ENCODE measurements at places on chromosomes 12 and 14.
A peak's percentile ranks its signal among the peaks of the same experiment; 100 is the strongest.

DNA sequence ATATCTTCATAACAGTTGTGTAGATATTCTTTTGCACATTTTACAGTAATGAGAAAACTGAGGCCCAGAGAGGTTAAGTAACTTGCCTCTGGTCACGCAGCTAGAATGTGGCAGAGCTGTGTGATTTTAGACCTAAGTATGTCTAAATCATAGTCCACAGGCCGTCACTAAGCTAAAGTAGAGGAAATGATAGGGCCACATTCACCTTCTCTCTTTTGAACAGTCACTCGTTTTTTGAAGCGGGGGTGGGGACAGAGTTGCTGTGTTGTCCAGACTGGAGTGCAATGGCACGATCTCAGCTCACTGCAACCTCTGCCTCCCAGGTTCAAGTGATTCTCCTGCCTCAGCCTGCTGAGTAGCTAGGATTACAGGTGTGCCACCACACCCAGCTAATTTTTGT lies 68.5 kb downstream of the RASSF3 start:
- no peak for DNase-seq

- no peak for DNase-seq
Observed at GRCh38 chr12:46107591-46107990, 117.2 kb upstream of the SCAF11 start.

DNA sequence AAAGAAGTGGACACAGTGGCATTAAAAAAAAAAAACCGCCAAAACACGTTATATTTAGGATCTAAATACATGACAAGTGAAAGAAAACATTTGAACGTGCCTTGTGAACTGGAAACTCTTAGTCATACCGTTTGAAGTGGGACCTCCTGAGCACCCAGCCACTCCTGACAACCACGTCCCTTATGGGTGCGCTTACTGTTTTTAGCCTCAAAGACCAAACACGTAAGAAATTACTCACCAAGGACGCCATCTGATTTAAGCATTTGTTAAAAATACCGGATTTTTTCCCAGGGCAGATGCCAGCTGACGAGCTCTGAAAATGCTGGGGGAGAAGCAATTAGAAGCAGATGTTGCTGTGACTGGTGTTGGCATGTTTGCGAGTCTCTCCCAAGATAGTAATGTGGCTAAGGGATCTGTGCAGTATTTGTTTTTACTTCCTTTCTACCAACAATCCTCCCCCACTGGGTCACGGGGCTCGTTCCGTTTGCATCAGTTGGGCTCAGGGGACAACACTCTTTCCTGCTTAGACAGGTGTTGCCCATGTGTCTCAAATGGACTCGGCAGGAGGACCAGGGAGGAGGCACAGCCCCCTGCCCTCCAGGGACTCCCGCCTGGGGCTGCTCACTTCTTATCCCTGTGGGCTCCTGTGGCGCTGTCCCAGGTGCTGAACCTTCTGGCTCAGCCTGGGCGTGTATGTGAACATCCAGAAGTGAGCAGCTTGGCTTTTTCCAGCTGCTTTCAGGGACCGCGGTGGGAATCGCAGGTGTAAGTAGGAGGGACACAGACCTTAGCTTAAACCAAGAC lies 101.0 kb downstream of the BEGAIN start:
- DNase-seq: peak; percentile 98

- DNase-seq: no peak
Observed at GRCh38 chr12:54590978-54591591, 2.6 kb upstream of the PPP1R1A start.

DNA sequence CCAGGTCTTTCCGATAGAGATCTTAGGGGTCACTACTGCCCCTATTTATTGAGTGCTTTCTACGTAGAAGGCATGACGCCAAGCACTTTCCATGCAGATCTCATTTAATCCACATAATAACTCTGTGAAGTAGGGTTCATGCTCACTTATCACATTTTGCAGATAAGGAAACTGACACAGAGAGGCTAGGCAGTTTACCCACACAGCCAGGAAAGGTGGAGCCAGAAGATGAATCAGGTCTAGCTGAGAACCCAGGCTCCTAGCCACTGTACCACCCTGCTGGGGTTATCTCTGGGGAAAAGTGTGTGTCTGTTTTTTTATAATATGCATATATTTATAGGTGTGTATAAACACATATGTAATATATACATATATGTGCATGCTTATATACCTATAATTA lies 83.6 kb downstream of the KSR2 start:
- DNase-seq: no peak

GRCh38 chr14:56659964-56660551 lies 80.5 kb downstream of the TMEM260 start:
- DNase-seq: no peak

- DNase-seq: no peak
Observed at GRCh38 chr12:119200601-119201000, 21.9 kb downstream of the HSPB8 start.

- no peak for DNase-seq
Observed at GRCh38 chr14:55929136-55929535, 189.1 kb upstream of the PELI2 start.

DNA sequence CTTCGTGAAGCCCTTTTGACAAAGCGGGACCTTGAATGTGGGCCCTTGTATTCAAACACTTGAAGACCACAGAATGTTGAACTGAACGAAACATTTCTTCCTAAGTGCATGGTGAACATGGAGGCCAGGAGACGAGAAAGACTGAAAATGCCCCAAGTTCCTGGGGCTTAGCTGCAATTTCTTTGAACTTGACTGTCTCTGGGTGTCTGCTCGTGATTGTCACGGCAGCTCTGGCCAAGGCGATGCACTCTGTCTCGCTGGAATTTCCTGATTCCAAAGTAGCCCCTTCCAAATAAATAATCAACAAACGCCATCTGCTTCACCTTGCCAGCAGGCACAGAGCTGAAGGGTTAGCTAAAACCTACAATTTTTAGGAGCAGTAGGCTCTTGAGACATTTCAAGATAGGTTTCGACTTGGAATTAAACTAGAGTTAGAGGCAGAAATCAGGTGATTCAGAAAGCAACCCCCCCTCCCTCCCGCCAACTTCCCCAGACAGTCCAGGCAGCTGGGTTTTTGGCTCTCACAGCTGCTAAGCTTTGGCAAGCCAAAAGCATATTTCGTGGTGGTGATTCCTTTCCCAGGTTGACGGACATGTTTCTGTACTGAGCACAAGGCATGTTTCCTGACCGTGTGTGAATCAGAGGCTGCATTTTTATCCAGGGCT lies 13.5 kb upstream of the IRF2BPL start:
- DNase-seq: no peak

DNA sequence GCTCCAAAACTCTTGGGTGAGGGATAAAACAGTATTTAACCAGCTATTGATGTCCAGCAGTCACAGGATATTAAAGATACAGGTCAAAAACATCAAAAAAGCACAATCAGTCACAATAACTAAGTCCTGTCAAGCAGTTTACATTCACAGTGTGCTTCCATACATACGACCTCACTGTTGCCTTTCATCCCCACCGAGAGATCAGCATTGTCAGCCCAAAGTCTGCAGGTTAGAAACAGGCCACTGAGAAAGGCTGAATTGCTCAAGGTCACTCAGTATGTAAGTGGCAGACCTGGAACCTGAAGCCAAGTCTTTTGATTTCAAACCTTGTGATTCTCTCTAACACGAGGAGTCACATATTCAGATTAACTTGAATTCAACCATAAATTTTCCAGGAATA lies 124.9 kb downstream of the GXYLT1 start:
- no peak for DNase-seq

DNA sequence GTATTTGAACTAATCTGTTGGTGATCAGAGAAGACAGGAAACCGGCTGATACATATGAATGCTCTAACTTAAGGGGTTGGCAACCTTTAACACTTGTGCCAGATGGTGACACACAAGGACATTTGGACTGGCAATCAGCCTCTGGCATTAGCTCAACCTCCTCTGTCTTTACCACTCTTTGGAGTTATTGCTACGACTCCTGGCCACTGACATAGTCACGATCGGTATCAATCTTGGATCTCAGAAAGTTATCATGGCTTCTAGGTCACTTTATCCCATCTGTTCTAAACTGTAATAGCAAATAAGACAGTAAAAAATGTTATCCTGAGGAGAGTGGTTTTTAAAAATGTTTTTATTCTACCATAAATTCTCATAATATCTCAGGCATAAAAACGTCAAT lies 575.2 kb upstream of the MDGA2 start:
- DNase-seq: no peak

DNA sequence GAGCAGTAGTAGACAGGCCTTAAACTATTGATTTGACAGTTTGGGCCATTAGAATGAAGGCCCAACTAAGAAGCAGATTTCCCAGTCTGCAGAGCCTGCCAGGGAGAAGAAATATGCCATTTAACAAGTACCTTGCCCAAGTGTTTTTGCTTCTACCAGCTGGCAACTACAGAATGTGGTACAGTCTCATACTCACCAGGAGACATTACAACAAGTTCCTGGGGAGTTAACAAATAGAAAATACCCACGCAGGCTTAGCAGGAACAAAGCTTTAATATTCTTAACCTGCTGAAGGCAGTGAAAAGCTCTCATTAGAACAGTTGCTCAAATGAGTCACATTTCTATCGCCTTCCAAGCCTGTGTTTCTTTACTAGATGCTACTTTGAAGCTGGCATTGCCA lies 241.0 kb downstream of the TMEM117 start:
- DNase-seq: no peak

DNA sequence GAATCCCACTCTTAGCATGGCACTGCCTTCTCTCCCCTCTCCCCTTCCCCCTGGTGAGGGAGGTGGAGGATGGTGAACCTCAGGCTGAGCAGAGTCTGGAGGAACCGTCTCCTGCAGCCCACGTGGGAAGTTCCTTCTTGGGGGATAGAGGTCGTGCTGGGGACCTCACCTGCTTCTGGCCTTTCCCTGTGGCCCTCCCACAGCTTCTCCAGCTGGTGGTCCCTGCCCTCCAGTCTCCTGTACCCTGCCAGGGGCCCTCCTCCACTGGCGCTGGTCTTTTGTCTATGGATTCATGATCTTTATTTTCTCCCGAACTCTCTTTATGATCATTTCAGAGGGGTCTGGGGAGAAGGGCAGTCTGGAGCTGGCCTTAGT lies 9.0 kb upstream of the MTA1 start:
- no peak for DNase-seq

- DNase-seq: peak; percentile 95
Observed at GRCh38 chr12:54579696-54580333, 8.6 kb downstream of the PPP1R1A start.

DNA sequence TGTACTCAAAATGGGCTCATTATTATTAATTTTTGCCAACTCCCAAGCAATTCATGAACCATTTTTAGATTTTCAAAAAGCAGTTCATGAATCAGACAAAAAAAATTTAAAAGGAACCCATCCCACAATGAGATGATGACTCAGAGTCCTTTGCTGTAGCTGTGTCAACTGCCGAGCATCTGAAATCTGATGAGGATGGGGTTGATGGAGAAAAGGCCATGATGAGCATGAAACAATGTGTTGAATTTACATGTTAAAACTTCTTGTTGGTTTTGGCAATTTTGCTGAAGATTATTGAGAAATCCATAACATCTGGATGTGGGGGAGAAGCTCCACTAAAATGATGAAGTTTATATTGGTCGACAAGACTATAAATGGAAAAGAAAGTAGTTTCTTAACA lies 378.0 kb downstream of the FOXG1 start:
- no peak for DNase-seq

DNA sequence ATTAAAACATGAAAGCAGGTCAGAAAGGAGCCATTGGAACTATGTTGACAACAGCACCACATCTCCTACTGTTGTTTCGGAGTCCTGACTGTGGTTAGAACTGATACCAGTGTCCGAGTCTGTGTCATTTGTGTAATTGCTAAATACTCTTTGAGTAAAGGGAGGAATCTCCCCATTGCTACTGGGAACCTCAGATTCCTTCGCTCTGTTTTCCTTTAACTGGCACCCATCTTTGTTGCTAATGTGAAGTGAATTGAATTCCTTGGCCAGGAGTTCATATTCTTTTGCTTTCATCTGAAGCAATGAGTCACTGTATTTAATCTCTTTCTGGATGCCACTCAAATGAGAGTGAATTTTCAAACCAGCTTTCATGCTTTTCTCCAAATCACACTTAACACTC lies 31.5 kb downstream of the RASSF9 start:
- no peak for DNase-seq

DNA sequence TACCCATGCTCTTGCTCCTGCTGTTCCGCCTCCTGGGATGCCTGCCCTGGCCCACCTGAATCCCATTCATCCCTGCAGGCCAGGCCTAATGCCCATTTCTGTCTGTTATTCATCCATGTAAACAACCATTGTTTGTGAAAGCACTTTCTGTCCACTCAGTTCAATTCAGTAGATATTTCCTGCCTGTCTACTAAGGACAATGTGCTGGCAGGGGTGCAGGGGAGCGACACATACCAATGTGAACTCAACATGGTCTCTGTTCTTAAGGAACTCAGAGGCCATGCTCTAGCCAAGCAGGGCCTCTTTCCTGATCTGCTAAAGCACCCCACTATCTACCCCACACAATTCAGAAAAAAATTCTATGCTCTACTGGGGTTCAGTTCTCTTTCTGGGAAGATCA lies 88.5 kb upstream of the ZFP36L1 start:
- no peak for DNase-seq

DNA sequence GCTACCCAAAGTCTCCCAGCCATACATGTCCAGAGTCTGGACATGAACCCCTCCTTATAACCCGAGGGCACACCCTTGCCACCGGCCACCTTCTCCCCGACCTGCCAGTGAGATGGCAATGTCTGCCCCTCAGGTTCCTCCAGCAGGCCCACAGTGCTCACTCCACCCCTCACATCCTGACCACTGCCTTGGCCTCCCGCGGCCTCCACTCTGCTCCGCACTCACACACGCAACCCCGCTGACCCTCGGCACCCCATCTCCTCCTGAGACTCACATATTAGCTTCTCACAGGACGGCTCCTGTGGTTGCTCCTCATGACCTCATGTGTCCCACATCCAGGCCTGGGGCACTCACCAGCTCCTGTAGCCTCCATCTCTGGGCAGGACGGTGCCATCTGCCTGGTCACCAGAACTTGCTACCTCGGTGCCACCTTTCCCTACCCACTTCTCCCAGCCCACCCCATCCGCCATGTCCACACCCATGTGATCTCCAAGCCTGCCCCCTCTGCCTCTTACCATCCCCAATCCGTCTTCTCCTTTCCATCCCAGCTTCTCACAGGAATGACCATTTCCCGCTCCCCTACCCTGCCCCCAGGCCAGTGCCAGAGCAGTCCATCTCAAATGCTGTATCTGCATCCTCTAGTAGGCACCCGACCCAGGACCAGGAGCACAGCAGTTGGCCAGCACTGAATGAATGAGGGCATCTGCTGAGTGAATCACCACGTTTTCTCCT lies 198.6 kb upstream of the DIO3 start:
- DNase-seq: no peak

GRCh38 chr12:9943240-9943639 lies 11.1 kb upstream of the CLEC2A start:
- peak; percentile 5 for DNase-seq

GRCh38 chr14:101501341-101501740 lies 60.0 kb upstream of the DIO3 start:
- DNase-seq: no peak

All from nephron progenitor cell (in vitro differentiated cells).